Sciatic nerve (tissue), 2 donors: ENCODE measurements at places on chromosomes 13 and 19.

GRCh38 chr19:21581646-21582240 lies 76.3 kb downstream of the ZNF429 start:
- DNase-seq, result no peak

DNA sequence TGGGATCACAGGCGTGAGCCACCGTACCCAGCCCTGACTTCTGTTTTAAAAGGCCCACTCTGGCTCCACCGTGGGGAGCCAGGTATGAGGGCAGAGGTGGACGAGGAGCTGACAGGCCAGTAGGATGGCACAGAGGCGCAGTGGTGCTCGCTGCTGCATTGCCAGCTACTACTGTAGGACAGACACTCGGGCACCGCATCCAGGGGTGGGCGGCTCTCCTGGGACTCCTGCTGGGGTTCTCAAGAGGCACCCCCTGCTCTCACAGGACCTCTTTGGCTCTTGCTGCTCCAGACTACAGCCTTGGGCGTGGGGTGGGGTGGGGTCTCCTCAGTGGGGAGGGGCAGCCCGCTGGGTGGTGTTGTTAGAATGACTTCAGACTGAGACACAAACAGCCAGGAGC lies 53.4 kb downstream of the LATS2 start:
- no peak for DNase-seq

DNA sequence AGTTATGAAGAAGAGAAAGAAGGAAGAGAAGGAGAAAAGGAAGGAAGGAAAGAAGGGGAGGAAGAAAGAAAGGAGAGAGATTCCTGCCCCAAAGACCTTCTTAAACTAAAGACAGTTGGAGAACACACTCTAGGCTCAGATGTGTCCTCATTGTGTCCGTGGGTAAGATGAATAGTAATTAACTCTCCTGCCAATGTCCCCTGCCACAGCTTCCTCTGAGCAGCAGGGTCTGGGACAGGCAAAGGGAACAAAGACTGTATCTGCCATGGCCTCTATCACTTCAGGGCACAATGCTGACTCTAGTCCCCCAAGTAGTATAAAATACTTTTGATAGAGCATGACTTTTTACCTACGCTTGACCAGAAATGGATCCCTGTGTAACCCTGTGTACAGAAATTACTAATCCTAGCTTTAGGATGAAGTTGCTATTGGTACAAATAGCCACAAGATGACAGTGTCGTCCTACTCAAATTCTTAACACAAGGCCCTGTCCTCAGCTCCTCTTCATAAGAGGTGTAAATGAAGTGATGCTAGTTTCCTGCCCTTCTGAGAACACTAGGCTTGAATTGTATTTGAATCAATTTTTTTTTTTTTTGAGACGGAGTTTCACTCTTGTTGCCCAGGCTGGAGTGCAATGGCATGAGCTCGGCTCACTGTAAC lies 186.2 kb upstream of the GPR12 start:
- no peak for DNase-seq

DNA sequence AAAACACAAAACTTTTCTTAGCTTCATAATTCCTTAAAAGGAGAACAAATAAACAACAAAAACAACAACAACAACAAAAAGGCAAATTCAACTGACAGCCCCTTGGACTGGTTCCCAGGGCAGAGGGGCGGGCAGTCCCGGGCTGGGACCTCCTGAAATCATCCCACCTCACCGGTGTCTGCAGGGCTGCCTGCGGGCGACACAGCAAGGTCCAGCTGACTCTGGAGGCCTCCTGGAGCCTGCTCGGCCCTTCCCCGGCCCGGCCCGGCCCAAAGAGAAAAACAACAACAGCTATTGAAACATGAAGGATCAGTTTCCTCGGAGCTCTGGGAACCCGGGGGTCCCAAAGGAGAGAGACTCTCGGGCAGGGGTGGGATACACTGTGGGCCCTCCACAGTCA lies 5.0 kb upstream of the ISYNA1 start:
- no peak for DNase-seq

- no peak for DNase-seq
Observed at GRCh38 chr19:51901860-51902259, 3.0 kb downstream of the ZNF649 start.
